Stimulated activated CD8-positive, alpha-beta memory T cell treated with anti-CD3 and anti-CD28 coated beads, Interleukin-7, amount 100 ng/mL, for 48 hours (primary cell): ENCODE measurements at places on chromosomes 11 and 22.

GRCh38 chr22:37418627-37419369 lies 8.5 kb downstream of the ELFN2 start:
- DNase-seq: no peak

- no peak for DNase-seq
Measured at GRCh38 chr11:969651-970205, 44.1 kb downstream of the AP2A2 start.

DNA sequence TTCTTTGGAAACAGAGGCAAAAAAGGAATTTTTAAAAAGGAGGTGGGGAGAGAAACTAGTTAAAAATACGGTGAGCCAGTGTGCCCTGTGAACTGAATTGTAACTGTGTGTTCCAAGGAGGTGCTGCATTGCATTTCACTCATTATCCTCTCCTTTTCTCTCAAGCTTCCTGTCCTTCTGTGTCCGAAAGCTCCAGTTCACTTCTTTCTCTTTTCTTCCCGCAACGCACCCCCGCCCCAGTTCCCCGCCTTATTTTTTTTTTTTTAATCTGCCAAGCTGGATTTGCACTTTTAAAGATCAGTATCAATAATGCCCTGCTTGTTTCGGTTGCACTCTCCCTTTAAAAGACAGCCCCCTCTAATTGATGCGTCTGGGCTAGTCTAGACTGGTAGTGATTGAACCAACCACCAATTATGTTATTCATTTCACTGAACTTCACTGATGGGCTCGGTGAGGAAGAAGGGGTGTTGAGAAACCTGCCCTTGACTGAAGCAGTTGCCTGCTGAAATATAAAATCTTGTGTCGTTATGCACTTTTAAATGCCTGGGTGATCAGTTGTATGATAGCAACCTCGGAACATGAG lies 18.5 kb downstream of the BLID start:
- DNase-seq: no peak

- no peak for DNase-seq
Measured at GRCh38 chr11:2130881-2131352, 8.3 kb downstream of the IGF2 start.

- no peak for DNase-seq
Measured at GRCh38 chr22:27975381-27976013, 56.4 kb upstream of the PITPNB start.

DNA sequence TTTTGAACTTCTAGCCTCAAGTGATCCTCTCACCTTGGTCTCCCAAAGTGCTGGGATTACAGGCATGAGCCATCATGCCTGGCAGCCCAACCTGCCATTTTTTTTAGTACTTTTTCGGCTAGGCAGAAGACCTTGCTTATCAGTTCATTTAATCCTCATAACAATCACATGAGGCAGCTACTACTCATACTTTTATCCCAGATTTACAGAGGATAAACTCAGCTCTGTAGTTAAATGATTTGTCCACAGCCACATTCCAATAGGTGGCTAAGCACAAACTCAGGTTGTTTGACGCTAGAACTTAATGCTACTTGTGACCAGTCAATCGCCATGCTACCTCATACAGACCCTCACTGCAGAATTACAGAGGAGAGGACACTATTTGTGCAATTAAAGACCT lies 28.1 kb downstream of the SBF2 start:
- no peak for DNase-seq

- no peak for DNase-seq
Measured at GRCh38 chr22:17349172-17349571, 20.1 kb upstream of the CECR2 start.

DNA sequence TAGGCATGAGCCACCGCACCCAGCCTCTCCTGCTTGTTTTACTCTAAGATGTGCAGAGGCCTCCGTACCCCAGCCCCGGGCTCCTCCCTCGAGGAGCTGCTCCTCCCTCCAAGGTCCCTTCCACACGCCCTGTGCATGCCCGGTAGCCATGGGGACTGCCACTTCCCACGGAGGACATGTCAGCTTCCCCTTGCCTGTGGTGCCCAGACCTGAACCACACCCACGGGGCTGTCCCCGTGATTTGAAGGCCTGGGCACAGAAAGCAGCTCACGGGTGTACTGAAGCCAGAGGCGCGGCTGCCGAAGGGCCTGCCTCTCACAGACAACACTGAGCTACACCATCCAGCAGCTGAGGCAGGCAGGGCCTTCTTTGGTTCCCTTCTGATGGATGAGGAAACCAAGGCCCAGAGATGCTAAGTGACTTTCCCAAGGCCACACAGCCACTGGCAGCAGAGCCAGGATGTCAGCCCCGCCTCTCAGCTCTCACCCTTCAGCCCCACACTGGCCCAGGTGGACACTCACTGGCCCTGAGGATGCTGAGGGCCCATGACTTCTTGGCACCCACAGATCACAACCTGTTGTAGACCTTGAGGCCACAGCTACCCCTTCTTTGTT lies 7.3 kb downstream of the INS start:
- DNase-seq: no peak

DNA sequence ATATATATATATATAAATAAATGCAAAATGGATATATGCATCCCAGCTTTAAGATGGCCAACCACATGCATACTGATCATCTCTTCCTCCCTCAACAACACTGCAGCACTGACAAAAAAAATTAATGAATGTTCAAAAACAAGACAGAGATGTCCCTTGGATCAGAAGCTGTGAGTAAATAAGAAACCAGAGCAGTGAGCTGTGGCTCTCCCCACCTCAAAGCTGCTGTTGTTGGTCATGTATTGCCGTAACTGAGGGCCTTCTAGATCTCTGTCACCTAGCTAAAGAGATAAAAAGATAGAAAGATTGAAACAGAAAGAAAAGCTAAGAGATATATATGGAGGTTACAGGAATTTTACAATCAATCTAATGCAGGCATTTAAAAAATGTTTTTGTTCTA lies 15.5 kb upstream of the TMEM135 start:
- DNase-seq: no peak

- no peak for DNase-seq
Measured at GRCh38 chr11:47044119-47044518, 107.6 kb downstream of the CSTPP1 start.

DNA sequence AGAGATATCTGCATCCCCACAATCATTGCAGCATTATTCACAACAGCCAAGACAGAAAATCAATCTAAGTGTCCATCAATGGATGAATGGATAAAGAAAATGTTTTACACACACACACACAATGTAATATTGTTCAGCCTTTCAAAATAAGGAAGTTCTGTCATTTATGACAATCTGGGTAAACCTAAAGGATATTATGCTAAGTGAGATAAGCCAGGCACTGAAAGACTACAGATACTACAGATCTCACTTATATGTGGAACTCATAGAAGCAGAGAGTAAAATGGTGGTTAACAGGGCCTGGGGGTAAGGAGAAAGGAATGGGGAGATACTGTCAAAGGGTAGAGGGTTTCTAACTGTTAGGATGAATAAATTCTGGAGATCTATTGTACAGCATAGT lies 36.0 kb upstream of the EED start:
- DNase-seq: no peak

DNA sequence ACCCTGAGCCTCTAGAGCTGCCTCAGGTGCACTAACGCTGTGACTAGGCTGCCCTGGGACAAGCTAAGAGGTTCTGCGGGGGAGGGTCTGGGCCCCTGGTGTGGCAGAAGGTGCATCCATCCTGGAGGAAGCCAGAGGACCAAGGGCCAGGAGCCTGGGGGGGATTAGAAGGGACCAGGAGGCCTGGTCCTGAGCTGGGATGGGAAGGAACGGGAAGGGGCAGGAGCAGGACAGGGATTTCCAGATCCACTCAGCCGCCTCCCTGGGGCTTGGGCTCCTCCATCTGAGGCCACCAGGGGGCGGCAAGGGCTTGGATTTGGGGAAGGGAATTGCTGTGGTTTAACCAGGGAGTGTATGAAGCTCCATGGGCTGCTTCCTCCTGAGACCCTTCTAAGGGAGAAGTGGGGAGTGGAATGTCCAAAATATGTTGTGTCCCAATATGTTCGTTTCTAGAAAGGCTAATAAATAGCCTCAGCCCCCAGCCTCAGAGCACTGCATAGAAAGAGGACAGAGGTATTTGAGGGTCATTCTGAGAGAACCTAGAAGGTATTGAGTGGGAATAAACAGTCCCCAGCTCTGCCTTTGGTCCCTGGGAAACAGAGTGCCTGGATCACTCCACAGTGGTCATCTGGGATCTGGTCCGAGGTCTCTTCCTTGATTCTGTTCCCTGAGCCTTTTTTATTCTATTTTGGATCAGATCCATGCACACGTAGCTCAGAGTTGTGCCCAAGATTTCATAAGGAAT lies 17.4 kb upstream of the PRAME start:
- DNase-seq: no peak

GRCh38 chr11:109196016-109196415 lies 226.0 kb upstream of the C11orf87 start:
- DNase-seq: no peak

DNA sequence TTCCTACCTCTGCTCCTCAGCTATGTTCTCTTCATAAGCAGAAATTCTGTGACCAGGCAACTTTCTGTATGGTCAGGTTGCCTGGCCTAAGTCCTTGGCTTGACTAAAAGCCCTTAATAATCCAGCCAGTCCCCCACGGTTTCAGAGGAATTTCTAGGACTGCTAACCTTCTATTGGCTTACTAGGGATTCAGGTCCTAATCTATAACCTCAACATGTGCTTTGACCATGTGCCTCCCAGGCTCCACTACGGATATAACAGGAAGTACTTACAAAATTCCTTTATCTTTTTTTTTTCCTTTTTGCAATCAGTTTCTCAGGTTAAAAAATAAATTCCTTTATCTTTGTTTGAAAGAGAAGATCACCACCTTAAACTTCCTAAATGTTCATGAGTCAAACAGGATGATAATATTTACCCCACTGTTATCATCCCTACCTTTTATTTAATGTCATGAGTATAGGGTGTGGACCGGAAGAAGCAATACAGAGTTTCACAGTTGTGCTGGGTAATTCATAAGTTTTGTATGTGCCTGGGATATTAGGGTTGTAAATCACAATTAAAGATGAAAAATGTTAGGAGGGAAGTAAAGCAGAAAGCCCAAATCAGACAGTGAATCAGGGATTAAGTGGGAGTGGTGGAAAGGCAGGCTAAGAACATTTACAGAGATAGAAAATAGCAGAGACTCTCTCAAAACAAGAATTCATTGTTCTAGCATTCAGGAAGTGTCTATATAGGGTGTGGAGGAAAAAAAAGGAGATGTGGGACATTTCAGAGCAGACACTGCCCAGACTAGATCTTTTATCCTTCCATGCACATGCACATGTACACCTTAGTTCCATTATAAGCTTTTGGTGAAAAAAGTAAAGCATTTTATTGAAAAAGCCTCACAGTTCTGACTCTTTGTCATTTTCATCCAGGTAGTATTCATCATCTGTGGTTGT lies 10.7 kb upstream of the POGLUT3 start:
- no peak for DNase-seq

DNA sequence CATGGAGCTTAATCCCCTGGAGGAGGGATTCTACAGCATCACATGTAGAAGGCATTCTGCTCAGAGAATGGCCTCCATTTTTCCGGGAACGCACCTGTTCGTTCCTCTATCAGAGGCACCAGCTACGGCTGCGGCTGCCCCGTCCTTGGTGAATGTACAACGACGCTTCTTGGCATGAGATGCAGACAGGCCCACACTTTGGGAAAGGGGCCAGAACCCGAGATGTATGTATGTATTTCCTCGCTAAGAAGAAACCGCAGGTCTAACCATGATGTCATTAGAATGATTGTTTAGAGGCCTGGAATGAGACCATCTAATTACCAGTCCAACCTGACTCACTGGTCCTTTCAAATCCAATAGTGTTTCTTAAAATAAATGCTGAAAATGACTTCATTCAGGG lies 1293.4 kb downstream of the TBC1D22A start:
- DNase-seq: no peak
